Fibroblast of villous mesenchyme (primary cell): ENCODE measurements at places on chromosomes 3 and 15.

DNA sequence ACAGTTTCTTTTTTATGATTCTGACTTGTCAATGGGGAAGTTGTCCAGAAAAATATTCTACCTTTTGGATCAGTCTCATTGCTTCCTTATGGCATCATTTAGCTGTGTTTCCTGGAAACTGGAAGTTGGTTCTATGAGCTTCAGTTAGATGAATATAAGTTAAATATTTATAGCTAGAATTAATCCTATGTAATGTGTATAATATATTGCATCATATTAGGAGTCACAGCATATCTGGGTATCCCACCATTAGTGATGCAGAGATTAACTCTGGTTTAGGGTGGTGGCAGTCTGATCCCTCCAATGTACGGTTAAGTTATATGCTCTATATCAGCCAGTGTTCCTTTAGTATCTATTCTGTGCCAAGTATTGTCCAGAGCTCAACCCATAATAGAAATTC, 19.3 kb downstream of the KLHL24 start:
- no peak for DNase-seq

GRCh38 chr3:61903074-61903473, 341.7 kb downstream of the PTPRG start:
- no peak for DNase-seq

- peak; percentile 62 for DNase-seq
Observed at GRCh38 chr3:149352556-149352955, 19.1 kb upstream of the TM4SF18 start.

- peak; percentile 11 for DNase-seq
Observed at GRCh38 chr3:121649645-121650044, 11.1 kb downstream of the HCLS1 start.

GRCh38 chr15:38517312-38517975, 47.2 kb downstream of the RASGRP1 start:
- peak; percentile 19 for DNase-seq
